Kidney tubule cell (primary cell): ENCODE measurements at places on chromosomes 12 and 14.

GRCh38 chr12:15897433-15897832 lies 13.7 kb upstream of the DERA start:
- DNase-seq = no peak

DNA sequence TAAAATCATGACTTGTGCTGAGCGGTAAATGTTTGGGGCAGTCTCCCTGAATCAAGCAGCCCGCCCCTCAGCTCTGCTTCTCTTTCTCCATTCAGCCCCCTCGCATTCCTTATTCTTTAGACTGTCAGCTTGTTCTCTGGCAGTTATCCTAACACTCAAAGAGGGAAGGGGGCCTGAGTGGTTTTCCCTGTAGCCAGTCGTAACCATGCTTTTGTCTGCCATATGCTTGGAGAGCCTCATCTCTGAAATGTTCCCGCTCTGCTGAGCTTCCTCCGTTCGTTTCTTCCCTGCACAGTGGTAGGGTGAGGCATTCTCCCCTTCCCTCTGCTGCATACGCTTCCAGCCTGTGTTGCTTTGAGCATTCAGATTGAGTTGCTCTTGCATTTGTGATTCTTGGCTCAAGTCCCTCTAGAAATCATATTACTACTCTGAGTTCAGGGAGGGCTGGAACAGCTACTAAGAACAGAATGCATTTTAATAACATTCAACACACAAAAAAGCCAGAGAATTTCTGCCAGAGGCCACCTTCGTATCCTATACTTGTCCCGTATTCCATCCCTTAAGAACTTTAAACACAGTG lies 119.7 kb downstream of the FBXL14 start:
- DNase-seq = peak; percentile 84

GRCh38 chr12:79255288-79255687 lies 390.7 kb downstream of the SYT1 start:
- no peak for DNase-seq

GRCh38 chr14:88496414-88496813 lies 58.4 kb downstream of the PTPN21 start:
- no peak for DNase-seq

DNA sequence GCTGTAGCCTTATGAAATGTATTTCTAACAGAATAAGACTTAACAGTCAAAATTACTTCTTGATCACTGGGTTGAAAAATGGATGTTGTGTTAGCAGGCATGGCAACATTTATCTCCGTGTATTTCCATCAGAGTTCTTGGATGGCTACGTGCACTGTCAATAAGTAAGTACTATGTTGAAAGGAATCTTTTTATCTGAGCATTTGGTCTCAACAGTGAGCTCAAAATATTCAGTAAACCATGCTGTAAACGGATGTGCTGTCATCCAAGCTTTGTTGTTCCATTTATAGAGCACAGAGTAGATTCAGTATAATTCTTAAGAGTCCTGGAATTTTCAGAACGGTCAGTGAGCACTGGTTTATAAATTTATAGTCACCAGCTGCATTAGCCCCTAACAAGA lies 15.5 kb downstream of the SCAF11 start:
- DNase-seq = no peak

DNA sequence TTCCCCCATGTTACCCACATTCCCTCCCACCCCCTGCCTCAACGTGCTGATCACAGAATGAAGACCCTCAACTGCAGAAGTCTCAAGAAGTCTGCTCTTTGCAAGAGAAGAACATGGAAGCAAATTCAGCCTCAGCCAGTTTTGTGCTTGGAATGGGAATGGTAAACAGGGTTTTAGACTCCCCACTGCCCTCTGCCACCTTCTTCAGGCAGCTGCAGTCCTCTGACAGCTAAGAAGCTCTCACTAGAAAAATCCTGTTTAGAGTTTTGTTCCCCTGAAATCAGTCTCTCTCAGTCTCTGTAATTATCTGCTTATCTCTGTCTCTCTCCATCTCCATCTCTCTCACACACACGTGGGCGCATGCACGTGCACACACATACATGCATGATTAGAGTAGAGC lies 85.4 kb downstream of the CRACR2A start:
- DNase-seq = no peak

DNA sequence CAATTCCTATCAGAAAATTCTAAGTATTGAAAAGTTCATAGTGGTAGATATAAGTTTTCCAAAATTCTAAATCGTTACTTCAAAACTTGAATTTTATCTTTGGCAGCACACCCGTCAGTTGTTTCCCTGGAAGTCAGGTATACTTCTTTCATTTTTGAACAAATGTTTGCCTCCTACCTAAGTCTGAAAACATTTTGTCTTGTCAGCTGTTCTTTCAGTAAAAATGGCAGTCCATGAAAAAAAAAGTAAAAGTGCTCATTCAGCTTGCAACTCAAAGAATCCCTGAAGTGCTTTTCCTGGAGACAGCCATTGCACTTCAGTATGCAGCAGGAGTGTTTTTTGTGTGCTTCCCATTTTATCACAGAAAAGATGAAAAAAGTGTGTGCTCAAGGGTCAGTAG lies 130.1 kb upstream of the NEDD1 start:
- no peak for DNase-seq

DNA sequence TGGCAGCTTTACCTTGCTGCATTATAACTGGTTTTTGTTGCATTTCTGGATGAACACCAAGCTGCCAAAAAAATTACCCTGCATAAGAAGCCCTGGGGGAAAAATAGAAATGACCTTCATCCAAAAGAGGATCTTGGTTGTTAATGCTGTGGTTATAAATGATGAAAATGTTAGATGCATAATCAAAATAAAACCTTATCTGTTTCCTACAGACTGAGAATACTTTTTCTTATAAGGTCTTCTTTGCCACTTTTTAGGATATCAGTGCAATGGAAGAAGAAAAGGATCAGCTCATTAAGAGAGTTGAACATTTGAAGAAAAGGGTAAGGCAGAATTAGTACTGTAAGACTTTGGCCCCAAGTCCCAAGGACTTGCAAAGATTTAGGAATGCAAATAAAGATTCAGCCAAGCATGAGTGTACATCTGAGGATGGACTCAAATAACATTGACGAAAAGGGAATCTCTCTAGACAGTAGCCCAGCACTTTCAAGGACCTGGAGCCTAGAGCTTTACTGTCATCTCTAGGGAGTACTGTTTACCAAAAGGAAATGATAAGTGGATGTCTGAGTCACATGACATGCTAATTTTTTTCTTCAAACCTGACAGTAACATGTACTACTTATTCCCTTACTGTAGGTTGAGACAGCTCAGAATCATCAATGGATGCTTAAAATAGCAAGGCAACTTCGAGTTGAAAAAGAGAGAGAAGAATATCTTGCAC lies 10.7 kb downstream of the IFT81 start:
- no peak for DNase-seq

DNA sequence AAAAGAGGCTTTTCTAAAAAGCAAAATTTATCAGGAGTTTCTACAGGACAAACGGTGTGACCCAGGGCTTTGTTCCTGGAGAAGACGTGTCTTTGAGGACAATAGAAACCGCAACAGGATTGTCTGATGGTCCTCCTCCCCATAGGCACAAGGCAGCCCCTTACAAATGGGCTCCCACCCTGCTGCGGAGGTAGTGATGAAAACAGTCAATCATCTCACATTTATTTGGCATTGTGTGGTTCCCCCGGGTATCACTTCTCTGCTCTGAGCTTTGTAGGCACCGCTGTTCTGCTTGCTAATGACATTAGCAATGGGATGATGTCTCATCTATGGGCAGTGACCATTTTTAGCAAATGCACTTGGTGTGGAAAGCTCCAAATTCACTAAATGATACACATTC lies 155.5 kb upstream of the TMPO start:
- no peak for DNase-seq

DNA sequence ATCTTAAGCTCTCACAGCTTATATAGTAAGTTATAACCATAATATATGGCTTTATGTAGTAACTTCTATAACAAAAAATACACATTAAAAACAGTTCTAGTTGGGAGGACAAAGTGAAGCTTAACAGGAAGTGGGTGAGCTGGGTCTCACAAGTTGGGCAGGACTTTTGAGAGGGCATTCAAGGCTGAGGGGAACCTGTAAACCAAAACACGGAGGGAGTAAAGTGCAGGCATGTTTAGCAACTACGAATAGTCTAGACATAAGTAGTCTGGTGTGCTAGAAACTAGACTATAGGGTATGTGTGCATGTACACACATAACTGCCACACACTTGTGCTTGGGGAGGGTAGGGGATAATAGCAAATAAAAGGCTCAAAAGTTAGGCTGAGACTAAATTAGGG lies 14.2 kb upstream of the NEK9 start:
- no peak for DNase-seq

DNA sequence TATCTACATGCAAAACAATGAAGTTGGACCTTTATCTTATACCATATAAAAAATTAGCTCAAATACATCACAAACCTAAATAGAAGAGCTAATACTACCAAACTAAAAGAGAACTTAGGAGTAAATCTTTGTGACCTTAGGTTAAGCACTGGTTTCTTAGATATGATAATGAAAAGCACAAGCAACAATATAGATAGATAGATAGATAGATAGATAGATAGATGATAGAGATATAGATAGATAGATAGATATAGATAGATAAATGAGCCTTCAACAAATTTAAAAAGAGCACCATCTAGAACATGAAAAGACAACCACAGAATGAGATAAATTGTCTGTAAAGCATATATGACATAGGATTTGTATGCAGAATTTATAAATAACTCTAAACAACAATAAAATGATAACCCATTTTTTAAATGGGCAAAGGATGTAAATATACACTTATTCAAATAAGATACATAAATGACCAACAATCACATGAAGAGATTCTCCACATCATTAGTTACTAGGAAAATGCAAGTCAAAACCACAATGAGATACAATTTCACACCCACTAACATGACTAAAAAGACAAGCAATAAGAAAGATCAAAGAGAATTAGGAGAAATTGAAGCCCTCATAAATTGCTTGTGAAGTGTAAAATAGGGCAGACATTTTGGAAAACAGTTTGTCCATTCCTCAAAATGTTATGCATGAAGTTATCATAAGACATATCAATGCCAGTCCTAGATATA lies 293.7 kb downstream of the BTG1 start:
- no peak for DNase-seq

- no peak for DNase-seq
Observed at GRCh38 chr14:84236290-84236689, 1293.7 kb upstream of the FLRT2 start.

DNA sequence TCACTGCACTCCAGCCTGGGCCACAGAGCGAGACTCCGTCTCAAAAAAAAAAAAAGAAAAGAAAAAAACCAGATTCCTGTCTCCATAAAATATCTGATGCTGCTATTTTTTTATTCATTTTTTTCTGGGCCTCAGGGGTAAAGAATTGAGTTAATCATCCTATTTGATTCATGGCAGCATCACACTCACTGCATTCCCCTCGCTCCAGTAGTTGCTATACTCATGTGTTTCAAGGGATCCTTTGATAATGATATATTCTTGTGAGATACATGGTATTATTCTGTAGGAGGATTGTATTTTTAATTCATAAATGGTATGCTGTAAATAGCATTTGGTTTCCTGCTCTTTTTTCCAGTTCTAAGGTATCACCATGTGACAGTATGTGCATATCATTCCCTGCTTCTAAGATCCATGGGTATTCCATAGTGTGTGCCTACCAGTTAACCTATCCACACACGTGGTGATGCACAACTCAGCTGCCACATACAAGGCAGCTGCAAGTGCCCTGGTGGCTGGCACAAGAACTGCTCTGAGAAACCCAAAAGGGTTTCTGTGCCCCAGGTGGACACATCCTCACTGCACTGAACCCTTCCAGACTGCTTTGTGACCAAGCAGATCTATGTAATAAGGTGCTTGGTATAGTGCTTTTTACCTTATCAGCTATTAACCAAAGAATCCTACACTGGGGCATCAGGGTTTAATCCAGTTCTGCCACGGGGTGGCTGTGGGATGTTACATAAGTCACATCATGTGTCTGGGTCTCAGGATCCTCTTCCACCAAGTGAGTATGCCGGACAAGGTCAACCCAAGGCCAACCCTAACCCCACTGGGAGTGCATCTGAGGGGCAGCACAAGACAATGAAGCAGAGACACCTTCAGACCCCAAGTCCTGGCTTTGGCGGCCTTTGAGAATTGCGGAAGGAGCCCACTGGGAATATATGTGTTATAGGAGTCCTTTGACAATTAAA lies 74.6 kb downstream of the ZFP36L1 start:
- peak; percentile 35 for DNase-seq

DNA sequence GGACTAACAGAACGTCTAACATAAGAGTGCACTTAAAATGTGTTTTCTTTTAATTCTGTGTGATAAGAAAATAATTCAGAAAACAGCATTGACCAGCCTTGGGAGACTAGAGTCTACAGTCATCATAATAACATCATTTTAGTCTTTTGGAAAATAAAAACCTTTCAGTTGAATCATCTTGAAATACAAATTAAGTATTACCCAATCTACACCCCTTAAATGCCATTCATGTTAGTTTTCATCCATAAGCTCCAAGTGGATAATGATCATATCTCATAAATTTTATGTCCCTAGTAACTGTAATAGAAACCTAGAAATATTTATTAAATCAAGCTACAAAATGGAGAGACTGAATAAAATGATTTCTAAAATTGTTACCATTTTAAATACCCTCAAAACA lies 32.4 kb downstream of the EPS8 start:
- no peak for DNase-seq

DNA sequence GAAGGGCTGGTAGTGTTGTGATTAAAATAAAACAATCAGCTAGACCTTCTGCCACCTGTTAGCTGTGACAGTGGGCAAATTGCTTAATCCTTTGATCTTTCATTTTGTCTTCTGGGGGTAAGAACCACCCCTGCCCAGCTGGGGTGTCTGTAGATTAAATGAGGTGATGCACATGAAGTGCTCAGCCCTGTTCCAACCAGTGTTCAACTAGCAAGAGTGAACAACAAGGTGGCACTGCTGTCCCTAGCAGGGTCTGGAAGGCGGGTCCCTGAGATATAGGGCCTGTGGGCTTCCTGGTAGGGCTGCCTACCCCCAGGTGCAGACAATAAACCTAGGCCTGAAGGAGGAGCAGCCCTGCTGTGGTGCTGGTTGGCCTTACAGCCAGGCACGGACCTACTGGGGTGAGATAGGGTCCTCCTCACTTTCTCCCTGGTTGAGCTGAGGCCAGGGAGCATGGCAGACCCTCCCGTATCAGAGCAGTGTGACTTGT lies 60.6 kb downstream of the ARL6IP4 start:
- no peak for DNase-seq
